H4 (cell line): ENCODE measurements at places on chromosomes 5 and 9. TPM values are rescaled to one million over a fixed set of nuclear protein-coding genes. Genes with fewer than 3 reads are reported as not detected.

GRCh38 chr5:59798862-59799667 is 94.5 kb downstream of the PDE4D start:
- peak; percentile 61 for DNase-seq

DNA sequence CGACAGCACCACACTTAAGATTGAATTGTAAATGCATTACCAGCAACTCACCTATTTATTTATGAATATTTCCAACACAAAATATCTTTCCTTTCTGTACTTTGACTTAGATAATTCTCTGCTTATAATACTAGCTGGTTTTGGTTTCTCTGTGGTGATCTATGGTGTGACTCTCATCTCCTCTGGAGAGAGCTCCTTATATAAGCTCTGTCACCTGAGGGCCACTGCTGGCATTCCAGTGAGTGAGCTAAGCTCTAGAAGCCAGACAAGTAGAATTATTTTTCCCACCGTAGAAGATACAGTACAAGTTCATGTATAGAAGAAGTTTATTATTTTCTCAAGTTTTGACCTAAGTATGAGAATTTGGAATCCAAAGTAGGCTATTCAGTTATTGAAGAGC is 111.5 kb downstream of the CDC42SE2 start:
- no peak for DNase-seq

- no peak for DNase-seq
Observed at GRCh38 chr9:133115604-133116345, 5.3 kb downstream of the RALGDS start.

The IL3 gene
- not detected in 2 replicates for total RNA-seq
